ENCODE measurements at places on chromosomes 4 and X.

DNA sequence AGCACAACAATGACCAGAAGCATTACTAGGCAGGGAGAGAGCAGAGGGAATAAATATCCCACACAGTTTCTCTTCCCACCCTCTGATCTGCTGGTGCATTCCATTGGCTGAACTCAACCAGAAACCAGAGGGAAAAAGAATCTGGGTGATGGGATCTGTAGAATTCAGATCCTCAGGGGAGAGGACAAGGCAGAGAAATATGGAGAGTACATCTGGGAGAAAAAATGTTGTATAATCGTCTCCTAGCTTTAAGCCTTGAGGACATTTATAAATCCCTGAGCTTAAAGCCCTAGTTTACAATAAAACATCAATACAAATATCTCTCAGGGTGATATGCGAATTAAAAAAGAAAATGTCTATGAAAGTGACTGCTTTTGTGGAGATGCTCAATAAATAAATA lies 368.1 kb upstream of the MAD2L1 start:
- DNase-seq, result no peak

DNA sequence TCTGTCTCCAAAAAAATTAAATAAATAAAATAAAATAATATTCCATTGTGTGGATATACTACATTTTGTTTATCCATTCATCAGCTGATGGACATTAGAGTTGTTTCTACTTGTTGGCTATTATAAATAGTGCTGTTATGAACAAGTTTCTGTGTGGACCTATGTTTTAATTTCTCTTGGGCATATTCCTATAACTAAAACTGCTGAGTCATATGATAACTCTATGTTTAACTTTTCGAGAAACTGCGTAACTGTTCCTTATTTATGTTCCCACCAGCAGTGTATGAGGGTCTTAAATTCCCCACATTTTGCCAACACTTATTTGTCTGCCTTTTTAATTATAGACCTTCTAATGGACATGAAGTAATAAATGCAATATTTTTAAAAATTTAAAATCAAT lies 369.5 kb downstream of the CHIC1 start:
- no peak for DNase-seq

GRCh38 chr4:27742816-27743215 lies 882.2 kb downstream of the STIM2 start:
- DNase-seq, result no peak

DNA sequence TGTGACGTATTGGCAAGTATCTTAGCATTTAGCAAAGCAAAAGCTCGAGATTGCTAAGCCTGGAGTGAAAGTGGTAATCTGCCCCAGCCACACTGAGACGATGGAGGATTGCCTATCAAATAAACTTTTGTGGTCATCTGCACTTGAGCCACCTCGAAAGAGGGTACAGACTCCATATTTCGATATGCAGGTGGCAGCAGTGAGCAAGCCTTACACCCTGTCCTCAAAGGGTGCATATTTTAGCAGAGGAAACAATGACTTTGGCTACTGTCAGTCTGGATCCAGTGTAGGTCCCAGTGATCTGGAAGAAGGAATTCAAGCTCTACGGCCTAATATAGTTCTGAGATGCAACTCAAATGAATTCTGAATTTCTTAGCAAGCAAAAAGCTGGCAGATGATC lies 153.9 kb downstream of the ATG4A start:
- no peak for DNase-seq

GRCh38 chr4:187000281-187000680 lies 276.6 kb upstream of the FAT1 start:
- DNase-seq, result no peak

- peak; percentile 32 for DNase-seq
Measured at GRCh38 chr4:180449395-180449956, 1793.7 kb upstream of the TENM3 start.

DNA sequence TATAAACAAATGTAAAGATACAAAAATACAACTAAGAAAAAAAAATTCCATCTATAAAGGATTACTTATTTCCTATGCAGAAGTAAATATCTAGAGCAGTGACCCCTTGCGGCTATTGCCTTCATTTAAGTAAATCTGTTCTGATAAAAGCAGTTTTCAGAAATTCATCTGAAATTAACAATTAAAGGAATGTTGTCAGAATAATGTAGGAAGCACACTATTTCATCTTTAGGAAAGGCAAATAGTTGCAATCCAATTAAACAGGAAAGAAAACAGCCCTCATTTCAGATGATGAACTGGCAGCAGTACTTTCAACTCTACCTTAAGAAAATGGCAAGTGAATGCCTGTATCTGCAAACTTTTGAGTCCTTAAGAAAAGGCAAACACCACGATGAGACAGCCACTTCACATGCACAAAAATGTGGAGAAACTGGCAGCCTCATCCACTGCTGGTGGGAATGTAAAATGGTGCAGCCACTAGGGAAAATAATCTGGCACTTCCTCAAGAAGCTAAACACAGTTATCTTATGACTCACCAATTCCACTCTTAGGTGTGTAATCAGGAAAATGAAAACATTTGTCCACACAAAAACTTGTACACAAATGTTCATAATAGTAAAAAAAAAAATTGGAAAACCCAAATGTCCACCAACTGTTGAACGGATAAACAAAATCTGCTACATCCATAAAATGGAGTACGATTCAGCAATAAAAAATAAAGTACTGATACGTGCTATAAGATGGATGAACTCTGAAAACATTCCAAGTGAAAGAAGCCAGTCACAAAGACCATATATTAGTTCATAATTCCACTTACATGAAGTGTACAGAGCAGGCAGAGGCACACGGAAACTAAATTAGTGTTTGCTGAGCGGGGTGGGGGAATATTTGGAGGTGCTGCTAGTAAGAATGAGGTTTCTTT lies 2.0 kb upstream of the THAP9 start:
- DNase-seq, result no peak

DNA sequence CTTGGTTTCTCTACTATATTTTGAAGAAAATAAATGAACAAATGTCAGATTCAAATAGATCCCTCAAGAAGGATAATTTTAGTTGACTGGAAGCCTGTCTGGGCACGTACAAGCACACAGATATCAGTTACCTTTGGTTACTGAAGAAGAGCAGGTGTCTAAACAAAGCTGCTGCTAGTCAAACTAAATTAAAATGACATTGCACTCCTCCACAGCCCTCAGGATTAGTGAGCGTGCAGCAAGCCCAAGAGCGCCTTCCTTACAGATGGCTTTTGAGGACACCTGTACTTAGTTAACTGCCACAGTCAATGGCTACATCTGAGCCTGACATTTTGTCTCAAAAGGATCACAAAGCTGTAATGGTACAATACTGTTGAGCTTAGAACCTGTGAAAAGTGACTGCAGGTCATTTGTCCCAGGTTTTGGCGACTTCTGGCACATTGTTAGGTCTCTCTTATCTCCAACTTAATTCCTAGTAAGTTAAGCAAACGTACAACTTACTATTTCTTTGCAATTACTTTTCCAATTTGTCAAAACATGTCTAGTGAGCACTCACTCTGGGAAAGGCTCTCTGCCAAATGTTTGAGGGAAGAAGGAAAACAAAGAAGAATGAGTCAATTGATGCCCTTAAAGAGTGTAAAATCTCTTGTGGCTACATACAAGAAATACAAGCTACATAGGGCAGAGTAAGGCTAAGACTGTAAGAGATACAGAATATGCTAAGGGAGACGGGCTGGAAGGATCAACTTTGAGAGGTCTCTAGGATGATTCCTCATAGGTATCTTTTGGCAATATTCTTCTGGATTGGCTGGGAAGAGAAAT lies 25.6 kb upstream of the DAPP1 start:
- DNase-seq, result no peak

GRCh38 chr4:151206241-151207005 lies 70.5 kb upstream of the PRSS48 start:
- DNase-seq, result no peak

DNA sequence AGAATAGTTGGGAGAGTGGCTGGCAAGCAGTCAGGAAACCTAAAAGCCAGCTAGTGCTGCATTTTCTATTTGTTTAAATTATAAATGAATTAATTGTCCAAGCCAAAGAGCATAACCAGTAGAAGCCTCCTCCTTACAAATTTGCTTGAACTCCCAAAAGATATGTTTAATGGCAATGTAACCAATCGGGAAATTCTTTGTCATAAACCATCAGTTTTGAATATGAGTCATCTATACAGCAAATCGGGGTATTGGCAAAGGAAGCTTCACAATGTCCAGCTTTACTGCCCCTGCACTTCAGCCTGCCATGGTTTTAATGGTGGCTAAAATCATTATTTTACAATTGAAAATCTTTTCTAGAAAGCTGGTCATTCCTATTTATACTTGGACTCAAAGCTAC lies 216.6 kb downstream of the SHROOM3 start:
- DNase-seq, result no peak

DNA sequence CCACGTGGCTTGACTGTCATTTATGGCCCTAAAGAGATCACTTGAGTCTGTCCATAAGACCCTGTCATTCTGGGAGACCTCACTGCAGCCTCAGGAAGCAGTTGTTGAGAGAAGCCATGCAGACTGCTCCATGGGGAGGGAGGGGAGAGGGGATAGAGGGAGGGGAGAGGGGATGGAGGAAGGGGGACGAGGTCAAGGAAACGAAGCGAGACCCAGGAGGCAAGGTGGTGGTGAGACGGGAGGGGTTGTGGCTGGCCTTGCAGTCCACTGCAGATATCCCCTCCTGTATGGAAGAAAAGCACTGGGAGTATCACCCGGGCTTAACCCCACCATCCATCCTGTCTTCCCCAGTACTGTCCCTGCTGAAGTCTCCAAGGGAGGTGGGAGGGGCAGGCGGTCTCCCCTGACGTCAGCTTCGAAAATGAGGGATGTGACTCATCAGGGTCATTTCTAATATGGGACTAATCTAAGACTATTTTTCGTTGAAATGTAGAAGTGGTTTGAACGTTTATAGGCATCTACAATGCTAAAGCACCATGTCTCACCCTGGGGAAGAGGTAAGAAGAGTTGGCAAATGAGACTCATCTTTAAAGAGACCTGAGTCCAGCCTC lies 5.6 kb downstream of the TMEM255A start:
- no peak for DNase-seq

DNA sequence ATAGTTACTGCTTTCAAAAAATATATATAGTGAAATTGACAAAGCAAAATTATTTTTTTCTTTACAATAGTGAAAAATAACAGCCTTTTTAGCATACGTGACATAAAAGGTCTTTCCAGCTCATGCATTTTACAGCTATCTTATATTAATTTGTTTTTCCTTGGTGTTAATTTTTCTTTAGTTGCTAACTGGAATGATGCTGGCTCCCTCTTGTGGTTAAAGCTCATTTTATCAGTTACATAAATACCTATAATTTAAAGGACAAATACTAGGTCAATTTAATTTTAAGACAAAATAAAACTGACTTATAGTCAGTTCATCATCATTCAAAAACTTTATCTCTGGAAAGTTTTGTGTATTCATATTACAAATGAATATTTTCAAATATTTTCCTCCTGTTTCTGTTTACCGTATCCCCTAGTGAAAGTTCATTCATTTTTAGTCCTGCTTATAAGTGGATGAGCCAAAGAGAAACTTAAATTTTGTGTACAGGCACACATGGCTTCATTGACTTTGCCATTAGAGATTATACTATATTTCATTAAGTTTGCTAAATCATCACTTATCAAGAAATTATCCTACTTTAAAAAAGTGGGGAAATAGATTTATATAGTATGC lies 9.9 kb upstream of the ANAPC4 start:
- no peak for DNase-seq

DNA sequence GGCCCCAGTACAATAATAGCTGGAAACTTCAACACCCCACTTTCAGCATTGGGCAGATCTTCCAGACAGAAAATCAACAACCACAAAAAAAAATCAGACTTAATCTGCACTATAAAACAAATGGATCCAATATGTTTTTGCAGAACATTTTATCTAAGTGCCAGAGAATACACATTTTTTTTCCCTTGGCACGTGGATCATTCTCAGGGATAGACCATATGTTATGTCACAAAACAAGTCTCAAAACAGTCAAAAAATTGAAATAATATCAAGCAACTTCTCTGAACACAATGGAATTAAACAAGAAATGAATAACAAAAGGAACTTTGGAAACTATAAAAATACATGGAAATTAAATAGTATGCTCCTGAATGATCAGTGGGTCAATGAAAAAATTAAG lies 576.3 kb downstream of the PCDH19 start:
- DNase-seq, result no peak

DNA sequence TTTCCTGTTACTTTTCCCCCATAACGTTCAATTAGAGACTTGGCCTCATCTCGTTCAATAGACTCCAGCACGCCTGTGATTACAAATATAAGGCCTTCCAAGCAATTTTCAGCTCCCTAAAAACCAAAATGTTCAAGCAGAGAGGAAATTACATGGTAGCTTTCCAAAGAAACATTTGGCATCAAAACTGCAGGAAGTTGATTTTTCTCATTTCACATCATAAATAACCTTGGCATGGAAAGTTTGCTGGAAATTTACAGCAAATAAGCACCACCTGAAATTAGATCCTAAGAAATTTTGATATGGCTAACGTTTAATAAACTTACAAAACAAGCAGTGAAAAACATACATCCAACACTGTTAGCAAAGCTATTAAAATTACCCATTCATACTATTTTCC lies 53.3 kb downstream of the RFC1 start:
- DNase-seq, result no peak

DNA sequence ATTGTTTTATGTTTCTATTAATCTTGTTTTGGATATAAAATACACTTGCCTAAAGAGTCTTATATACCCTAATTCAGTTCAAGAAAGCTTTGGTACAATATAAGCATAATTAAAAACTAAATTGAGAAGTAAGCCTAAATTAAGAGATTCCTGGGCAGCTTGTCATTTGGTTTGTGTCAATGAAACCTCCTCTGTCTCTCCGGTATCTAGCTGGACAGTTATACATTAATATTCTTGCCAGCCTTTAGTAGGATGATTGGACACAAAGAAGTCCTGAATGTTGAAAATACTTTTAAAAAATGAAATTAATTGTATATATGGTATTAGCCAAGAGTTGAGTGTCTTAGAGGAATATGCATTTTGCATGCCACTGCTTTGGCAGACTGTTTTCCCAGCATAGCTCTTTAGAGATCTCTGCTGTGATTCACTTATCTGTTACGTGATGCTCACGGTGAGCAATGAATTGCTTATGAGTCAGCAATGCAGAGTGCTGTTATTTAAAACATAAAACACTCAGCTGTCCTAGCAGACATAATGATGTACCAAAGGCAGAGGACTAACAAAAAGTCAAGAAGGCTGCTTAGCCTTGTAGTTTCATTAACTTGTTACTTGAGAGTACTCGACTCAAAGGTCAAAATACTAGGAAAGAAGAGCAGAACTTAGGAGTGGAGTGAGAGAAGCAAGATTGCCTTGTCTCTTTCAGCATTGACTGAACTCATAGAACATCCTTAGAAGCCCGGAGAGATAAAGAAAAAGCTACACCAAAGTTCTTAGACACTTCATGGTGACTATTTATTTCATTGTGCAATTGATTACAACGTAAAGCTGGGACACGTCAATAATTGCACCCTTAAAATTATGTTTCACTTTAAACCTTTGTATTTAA lies 1296.1 kb upstream of the PCDH7 start:
- DNase-seq, result peak; percentile 11

DNA sequence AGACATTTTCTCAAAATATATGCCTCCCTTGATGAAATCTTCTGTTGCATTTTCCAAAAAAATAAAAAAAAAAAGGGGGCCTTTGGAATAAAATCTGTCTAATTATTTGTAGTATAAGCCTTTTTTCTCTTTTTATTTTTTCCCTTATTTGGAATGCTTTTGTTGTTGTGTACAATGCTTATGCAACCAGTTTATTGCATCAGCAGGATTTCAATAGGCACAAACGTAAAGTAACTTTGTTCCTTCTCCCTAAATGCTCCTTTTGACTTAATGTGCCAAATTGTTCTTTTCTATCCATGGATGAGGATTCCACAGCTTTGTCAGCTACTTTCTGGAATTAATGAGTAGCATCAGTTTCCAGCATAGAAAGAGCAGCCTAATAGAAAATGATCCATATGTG lies 59.6 kb upstream of the HPGD start:
- DNase-seq, result no peak

GRCh38 chrX:131827935-131828334 lies 195.2 kb upstream of the STK26 start:
- no peak for DNase-seq
